ENCODE measurements at places on chromosomes 3 and 15.

DNA sequence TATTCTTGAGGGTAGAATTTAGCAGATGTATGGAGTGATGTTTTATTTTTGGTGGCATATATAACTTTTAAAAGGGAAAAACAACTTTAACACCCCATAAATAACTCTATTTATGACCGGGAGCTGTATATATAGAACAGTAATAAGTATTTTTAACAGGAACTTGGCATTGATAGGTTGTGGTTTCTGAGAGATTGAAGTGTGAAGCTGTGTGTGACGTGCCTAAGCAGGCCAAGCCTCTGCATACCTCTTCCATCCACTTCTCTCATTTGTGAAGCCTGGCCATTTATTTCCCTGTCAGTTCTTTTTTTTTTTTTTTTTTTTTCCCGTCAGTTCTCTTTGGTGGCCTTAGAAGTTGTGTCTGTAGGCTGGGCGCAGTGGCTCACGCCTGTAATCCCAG, 23.0 kb downstream of the RBM5 start:
- DNase-seq: no peak

DNA sequence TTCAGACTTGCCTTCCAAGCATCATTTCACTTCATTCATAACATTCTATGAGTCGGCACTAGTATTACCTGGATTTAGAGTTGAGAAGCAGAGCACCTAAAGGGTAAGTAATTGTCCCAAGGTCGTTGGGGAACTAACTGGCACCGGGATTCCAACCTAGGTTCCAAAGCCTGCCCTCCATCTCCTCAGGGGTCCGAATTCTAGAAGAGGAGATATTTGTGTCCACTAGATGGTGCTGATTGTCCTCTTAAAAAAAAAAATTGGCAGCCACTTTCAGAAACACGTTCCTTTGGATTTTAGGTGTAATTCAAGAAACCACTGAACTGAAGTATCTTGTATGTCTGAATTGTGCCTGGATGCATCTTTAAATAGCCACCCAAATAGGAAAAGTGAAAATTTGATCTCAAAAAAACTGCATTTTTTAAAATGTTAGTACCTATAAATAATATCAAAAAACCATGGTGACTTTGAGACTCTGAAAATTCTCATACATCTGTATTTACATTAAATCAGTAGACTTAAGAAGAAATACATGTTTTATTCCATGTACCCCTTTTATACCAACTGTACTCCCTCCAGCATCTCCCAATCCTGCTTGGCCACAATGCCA, 3.9 kb upstream of the FSIP1 start:
- DNase-seq: peak; percentile 78

DNA sequence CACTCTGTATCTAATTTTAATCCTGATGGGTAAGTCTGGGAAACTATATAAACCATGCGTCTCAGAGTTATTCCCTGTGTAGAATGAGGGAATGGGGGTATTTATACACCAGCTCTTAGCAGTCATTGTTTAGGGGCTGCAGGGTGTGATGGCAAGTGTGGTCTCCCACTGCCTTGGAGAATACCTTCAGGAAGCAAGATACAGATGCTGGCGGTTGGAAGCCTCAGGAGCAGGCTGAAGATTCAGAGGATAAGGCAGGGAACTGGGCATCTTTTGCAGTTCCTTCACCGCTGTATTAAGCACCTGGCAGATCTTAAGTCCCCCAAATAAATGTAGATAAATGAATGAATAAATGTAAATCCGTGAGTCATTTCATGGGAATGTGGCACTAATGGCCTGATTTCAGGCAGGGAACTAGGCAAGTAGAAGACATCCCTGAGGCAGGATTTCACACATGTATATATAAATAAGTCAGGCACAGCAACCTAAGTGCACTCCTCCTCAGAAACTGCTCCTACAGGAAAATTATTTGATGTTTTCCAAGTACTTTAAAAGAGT, 209.2 kb upstream of the GADL1 start:
- DNase-seq: peak; percentile 43

DNA sequence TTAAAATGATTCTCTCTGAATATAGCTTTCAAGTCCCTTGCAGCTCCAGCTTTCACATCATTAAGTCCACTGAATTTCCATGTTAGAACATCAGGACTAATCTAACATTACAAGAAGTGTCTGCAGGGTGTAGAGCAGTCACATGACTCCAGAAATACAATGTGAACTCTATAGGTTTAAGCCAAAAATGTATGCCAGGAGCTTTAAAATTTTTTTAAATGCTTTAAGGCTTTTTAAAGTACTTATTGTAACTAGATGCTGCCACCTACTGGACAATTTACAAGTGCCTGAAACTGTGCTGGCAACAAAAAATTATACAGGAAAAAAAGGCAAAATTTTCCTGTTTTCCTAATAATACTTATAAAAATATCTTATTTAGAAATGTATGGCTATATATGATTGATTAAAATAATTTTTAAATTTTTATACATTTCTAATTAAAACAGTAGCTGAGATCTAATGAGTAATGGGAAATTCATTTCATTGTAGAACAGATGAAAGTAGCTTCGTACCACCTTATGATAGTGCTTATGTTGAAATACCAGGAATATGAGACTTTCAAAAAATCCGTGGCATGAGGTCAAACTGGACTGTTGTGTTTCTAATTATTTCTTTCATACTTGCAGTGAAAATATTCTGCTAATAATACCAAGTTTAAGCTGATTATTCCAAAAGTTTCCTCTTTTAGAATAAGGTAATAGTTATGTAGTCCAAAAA, 25.7 kb downstream of the FSIP1 start:
- DNase-seq: peak; percentile 83

DNA sequence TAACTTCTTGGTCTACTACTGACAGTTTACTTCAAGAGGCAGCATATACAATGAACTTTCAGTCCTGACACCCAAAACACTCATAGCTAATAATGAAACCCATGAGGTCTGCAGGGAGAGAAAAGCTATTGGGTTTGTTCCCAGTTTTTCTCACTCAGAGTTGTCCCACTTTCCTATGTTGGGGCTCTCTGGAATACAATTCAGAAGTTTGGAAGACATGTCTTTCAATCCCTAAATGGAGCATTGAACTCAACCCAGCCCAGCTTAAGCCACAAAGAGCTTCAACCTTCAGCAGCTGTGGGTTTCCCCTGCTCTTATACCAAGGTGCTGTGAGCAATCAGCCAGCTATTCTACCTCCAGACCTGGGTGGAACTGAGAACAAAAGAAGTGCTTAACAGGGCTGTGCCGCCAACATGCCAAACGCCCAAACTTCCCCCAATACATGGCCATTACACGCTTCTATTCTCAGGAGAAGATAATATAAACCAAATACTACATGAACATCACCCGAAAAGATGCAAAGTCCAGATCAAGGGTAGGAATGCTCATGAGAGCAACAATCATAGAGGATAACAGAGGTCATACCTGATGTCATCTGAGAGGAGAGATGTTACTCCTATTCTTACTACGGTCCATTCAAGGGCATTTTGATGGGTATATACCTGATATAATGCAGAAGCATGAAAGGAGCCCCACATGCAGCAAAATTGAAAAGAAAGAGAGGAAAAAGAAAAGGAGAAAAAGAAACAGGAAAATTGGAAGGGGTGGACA, 131.2 kb upstream of the TGFBR2 start:
- no peak for DNase-seq

DNA sequence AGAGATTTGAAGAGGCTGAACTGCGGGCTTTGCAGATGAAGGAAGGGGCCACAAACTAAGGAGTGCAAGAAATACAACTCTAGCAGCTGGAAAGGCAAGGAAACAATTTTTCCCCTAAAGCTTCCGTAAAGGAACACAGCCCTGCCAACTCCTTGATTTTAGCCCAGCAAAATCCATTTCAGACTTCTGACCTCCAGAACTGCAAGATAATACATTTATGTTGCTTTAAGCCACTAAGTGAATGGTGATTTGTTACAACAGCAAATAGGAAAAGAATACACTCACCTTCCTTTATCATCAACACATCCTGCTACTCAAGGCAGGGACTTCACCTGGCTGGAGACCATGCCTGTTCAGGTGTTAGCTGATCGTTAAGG, 119.3 kb upstream of the NR2E3 start:
- DNase-seq: no peak

DNA sequence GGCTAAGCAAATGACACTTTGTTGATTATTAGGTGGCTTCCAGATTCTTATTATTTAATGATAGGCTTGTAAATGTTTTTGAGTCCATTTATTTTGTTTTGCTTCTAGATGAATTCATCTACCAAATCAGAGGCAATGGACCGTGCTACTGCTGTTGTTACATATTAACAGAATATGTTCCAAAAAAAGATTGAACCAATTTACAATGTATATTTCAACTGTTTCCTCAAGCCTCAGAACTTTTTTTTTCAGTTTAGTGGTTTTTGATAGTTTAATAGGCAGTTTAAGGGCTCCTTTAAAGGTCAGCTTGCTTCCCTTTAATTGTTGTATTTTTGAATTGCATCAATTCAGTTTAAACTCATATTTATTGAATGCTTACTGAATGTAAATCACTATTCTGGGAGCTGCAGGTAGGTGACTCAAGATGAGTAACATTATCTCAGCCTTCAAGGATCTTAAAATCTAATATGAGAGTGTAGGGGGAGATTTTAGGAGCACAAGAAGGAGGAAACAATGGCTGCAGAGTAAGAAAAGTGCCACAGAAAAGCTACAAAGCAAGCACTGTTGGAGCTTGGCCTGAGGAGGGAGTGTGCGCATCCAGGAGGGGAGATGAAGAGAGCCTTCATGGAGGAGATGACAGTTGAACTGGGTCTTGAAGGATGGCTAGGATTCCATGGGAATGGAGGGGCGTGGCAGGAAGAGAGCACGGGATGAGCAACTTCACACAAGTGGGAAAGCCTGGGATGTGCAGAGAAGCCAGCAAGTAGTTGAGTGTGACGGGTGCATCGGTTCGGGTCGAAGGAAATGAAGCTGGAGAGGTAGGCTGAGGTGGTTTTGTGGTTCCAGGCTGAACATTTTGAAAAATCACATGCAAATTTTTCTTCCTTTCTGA, 14.7 kb downstream of the MAP2K1 start:
- peak; percentile 45 for DNase-seq

DNA sequence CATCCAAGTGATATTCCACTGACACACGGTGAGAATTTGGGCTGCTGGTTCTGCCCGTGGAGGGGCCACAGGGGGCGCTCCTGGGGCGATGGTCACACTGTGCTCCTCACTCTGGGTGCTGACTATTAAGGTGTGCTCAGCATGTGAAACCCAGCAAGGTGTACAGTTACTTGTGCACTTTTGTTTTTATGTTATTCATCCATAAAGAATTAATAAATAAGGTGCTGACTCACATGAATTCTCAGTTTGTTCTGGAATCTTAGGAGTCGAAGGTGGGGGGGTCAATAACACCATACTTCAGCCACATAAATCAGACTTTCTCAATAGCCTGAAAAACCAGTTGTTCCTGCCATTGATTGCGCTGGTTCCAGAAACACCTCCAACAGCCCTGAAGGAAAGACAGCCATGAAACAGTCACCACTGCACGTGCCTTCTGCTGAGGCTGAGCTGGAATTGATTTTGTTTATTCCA, 53.5 kb upstream of the SPATA12 start:
- peak; percentile 62 for DNase-seq

DNA sequence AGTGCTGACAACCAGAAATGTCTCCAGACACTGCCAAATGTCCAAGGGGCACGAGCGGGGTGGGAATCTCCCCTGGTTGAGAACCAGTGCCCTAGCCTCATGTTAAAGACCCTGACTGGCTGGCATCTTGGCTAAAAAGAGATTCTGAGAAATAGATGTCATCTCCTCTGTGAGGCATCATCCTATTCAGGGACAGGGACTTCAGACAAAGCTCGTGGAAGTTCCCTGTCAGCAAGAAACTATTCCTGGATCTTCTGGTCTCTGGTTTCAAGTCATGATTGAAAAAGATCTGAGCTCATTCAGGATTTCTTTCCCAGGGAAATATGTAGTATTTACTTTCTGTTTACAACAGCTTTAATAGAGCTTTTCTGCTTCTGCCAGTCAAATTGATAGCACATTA, 10.8 kb downstream of the WDR5B start:
- no peak for DNase-seq

DNA sequence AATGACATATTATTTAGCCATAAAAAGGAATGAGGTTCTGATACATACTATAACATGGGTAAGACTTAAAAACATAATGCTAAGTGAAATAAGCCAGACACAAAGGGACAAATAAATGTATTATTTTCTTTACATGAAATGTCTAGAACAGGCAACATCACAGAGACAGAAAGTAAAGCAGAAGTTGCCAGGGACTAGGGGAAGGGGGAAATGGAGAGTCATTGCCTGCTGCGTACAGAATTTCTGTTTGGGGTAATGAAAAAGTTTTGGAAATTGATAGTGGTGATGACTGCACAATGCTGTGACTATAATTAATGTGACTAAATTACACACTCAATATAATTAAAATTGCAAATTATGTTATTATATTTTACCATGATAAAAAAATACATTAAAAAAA, 99.9 kb downstream of the ANO10 start:
- DNase-seq: no peak

- DNase-seq: peak; percentile 54
Measured at GRCh38 chr15:91021516-91022074, 799 bp downstream of the VPS33B start.

- DNase-seq: no peak
Measured at GRCh38 chr3:79038057-79038456, 729.7 kb downstream of the ROBO1 start.

- no peak for DNase-seq
Measured at GRCh38 chr3:126119008-126119675, 35.2 kb upstream of the SLC41A3 start.

DNA sequence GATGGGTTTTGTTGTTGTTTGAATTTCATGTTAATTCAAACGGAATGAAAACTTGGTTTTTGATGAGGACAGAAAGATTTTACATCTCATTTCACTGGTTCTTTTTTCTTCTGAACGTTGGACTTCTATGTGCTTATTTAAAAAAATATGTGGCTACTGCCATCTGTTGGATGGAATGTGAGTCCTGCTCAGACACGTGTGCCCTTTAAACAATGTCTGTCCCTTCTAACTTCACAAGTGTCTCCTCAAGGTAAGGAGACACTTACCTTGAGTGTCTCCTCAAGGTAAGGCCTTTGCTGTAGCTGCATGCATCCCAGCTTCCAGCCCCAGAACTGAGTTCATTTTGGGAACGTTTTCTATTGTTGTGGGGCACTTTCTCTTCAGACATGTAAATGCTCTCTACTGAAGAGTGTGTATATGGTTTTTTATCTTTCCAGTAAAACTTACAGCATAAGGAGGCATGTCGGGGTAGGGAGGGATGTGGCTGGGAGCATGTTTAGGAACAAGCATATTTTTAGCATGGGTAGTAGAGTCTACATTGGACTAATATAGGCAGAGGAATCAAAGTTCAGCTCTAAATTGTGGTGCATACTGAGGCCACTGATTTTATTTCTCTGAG, 63.1 kb upstream of the UBE3A start:
- DNase-seq: peak; percentile 37

All from ELR (cell line).